ENCODE measurements at places on chromosomes 4 and X. TPM values are rescaled to one million over a fixed set of nuclear protein-coding genes. Genes with fewer than 3 reads are reported as not detected.

The CSAG1 gene
- not detected for total RNA-seq

The MAGEA11 gene
- not detected for total RNA-seq

DNA sequence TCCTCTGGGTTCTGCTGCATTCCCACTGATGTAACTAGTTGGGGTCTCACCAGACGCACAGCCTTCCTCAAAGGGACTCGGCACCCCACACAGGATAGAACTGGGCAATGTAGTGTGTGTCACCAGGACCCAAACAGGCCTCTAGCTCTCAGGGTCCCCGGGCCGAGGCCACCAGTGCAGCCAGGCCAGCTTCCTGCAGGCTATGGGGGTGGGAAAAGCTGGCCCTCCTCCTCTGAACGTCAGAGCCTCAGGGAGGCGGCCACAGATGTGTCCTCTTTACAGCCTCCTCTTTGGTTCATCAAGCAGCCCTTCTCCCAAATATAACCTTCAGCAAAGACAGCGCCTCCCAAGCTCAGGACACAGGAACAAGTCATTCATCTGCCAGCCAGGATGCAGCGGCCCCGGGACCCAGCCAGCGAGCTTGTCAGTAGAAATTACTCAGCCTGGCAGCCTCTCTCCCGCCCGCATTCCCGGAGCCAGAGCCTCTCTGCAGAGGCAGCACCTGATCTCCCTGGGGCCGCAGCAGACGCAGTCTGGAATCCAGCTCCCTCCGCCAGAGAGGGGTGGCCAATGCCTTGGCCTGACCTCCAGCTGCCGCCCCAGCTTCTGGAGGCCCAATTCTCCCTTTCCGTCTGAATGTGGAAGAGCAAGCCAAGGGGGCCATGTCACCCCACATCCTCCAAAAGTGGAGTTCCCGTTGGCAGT lies 288.5 kb downstream of the FBXW7 start:
- H3K4me3 ChIP-seq: no peak overlapping the region
- no peaks in the 10 kb centered on the region for H3K27me3 ChIP-seq
- H3K4me1 ChIP-seq: no peaks in the 10 kb centered on the region
- H3K36me3 ChIP-seq: no peaks in the 10 kb centered on the region

DNA sequence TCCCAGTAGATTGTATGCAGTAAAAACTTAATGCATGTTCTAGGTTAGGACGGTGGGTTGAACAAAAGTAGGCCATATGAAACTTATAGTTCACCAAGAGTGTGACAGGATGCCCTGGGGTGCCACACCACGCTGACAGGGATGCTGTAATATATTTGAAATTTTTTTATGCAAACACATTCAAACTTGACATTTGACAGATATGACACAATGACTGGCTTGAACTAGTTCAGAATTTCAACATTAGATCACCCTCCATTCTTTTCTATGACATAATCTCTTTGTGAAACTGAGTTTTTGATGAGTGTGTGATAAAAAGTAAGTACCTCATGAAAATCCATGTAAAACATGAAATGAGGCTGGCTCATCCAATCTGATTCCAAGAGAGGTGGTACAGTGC lies 198.4 kb downstream of the PALLD start:
- no peaks in the 10 kb centered on the region for H3K27me3 ChIP-seq
- H3K27ac ChIP-seq: peak overlapping the region; percentile 25
- peaks cover 3% of the 10 kb centered on the region for H3K4me1 ChIP-seq
- H3K4me3 ChIP-seq: no peak overlapping the region
- no peaks in the 10 kb centered on the region for H3K36me3 ChIP-seq
- DNase-seq: no peak

DNA sequence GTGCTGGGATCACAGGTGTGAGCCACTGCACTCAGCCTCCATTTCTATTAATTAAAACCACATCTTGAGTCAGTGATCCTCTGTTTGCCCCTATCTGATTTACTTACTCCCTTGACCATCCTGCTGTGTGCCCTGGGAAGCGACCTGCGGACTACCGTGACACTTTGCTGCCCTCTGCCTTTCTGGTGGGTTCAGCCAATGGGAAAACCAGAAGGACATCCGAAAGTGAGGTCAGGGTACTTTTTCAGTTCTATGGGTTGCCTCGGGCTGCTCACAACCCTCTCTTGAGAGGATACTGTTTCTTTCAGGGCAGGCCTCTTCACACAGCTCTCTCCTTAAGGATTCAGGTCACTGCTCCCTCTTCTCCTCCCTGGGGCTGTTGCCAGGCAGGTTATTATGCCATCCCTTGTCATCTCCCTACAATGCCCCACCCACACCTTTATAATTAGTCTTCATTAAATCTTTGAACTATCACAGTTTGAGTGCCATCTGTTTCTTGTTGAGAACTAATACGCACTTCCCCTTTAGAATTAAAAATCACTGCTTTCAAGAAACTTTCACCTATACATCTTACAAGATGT lies 21.4 kb downstream of the PLAC8 start:
- no peaks in the 10 kb centered on the region for H3K27me3 ChIP-seq
- no peaks in the 10 kb centered on the region for H3K4me1 ChIP-seq
- H3K36me3 ChIP-seq: no peaks in the 10 kb centered on the region
- no peak overlapping the region for H3K4me3 ChIP-seq
- DNase-seq: no peak
- no peak overlapping the region for H3K27ac ChIP-seq

- H3K27me3 ChIP-seq: no peaks in the 10 kb centered on the region
- no peak overlapping the region for H3K4me3 ChIP-seq
- no peak for DNase-seq
These were observed 233.9 kb upstream of the EDA2R start for GRCh38 chrX:66872771-66873170.
